ENCODE measurements at places on chromosomes 5 and 9.

DNA sequence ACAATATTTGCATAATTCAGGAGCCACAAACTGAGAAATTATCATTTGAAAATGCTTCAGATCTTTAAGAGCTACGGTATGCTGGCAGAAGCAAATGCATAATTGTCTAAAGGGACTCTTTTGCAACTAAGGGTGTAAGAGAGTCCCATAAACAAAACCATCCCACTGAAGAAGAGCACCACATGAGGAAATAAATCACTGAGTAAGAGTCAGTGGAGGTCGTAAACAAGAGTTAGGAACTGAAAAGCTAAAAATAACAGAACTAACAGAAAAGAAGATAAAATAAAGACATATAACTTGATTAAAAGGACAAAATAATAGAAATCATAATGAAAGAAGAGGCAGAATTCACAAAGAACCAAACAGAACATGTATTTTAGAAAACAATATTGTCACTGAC, 3.5 kb upstream of the SMC2 start:
- DNase-seq: no peak

DNA sequence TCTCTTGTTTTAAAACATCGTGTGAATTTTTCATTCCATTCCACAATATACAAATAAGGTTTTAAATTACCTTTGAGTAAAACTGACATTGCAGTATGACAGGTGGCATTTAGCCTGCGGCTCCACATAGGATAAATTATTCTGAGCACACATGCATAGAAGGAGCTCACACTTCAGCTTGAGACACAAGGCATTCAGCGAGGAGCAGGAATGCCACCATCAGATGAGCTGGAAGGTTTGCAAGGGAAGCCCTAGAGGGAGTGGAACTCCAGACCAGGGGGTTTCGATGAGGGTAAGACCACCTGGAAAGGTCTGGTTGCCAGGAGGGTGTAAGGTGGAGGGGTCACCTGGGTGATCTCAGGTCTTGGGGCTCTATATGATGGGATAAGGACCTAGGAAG, 259.0 kb upstream of the ADRA1B start:
- DNase-seq: no peak

- no peak for DNase-seq
Measured at GRCh38 chr5:168578538-168579487, at the start of gene PANK3. Gene PANK3 (minus strand): TSS chr5:168579368. CDS start chr5:168579283, 85 bp downstream.

DNA sequence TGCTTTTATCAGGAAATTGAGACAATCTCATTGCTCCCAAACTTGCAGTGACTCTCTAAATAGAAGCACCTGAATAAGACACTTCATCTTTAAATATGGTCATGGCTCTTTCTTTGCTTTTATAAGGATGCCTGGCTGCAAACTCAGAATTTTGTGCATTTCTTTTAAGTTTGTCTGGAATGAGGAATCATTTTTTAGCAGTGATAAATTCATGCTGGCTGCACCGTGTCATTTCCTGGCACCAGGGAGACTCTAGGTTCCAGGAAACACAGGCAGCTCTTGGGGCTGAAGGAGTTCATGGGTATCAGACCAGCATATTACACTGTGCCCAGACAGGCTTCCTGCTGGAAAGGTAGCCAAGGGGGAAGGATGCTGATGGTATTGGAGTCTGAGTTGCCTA, 109.9 kb downstream of the NUDT12 start:
- DNase-seq: no peak

- DNase-seq: no peak
Measured at GRCh38 chr5:63685454-63685853, 276.8 kb downstream of the HTR1A start.

DNA sequence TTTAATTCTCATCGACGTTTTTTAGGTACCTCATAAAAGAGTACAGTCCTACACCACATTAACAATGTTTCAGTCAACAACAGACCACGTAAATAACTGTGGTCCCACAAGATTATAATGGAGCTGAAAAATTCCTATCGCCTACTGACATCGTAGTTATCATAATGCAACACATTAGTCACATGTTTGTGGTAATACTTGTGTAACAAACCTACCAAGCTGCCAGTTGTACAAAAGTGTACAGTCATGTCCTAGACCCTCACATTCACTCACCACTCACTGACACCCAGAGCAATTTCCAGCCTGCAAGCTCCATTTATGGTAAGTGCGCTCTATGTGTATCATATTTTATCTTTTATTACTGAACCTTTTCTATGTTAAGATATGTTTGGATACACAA, 16.8 kb downstream of the GNAQ start:
- DNase-seq: no peak

- DNase-seq: no peak
Measured at GRCh38 chr5:59174248-59174844, 591.5 kb downstream of the RAB3C start.

- no peak for DNase-seq
Measured at GRCh38 chr5:69343083-69343482, 10.5 kb upstream of the CCDC125 start.

GRCh38 chr5:5432020-5432707, 9.7 kb downstream of the ICE1 start:
- DNase-seq: no peak

DNA sequence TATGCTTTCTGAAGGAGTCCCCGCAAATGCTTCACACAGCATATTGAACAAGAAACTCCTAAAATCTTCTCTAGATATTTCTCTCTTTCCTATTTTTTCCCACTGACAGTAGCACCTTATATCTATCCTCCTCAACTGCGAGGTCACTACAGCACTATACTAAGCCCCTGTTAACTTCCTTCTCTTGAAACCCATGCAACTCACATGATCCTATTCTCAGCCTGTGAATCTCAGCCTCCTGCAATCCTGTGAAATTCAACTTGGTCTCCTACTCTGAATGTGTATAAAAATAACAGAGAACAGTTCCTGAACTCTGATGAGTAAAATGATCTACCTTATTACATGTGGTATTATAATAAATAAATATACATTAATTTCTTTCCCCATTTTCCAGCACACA, 6.1 kb upstream of the PLGRKT start:
- DNase-seq: no peak

- DNase-seq: no peak
Measured at GRCh38 chr9:132383462-132383883, 23.2 kb downstream of the TTF1 start.

GRCh38 chr9:136311051-136312008, 7.4 kb upstream of the CCDC187 start:
- DNase-seq: no peak

GRCh38 chr5:169763376-169764017, 126.4 kb downstream of the DOCK2 start:
- no peak for DNase-seq

DNA sequence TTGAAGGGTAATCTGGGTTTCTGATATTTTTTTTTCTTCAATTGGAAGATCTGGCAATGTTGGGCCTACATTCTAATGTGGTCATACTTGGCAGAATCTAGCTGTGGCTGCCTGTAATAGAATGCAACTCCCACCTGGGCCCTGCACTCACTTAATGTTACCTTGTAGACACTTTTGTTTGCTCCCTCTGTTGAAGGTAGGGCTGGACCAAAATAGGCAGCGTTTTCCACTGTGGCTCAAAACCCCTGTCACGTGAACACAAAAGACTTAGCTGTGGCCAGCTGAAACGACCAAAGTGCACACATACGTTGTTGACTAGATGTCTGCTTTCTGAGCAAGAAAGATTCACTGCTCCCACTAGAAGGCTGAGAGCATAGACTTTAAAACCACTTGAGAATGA, 117.6 kb upstream of the HMHB1 start:
- no peak for DNase-seq

DNA sequence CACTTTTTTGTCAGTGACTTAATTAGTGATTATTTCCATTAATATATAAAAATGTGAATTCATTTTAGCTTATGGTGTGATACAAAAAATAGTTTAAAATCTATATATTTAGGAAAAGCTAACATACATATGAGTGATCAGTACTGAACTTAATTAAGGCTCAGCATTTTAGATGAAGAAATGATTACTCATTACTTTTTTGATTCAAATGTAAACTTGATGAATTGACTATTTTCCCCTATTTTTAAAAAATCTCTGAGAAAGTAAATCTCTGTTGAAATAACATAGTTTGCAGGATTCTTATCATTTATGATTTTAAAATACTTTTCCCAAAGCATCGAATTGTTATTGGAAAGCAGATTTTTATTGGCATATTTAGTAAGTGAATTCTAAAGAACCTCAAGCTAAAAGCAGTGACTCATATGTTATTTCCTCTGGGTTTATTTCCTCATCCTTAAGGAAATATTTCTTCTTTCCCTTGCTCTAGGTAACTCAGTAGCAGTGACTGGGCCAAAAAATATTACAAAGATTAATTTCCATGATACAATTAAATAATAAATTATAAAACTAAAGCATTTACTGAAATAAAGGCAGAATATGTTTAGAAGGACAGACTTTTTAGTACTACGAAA, 290.6 kb downstream of the FER start:
- DNase-seq: no peak

DNA sequence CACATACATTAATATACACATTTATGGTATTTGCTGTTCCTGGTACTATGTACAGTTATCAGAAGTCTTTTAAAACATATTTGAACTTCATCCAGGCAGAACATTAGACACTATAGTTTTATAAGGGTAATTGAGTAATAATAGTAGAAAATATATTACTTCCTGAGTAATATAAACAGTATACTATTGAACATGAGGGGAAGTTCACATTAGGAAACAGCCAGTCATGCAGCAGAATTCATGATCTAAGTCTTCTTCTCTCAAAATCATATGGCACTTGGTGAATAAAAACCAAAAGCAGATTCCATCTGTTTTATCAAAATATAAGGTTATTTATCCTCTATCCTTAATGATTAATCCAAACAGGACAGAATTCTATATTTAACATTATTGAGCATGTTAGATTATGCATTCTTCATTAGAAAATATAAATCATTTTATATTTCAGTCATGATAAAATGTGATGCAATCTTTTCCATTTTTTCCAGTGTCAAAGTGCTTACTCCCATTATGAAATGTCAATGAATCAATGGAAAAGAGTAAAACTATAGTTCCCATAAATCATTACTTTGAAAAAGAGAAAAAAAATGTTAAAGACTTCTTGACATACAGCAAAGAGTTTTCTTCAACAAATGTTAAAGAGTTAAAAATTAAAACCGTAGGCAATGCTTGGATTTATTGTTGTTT, 584.3 kb upstream of the TUSC1 start:
- no peak for DNase-seq

DNA sequence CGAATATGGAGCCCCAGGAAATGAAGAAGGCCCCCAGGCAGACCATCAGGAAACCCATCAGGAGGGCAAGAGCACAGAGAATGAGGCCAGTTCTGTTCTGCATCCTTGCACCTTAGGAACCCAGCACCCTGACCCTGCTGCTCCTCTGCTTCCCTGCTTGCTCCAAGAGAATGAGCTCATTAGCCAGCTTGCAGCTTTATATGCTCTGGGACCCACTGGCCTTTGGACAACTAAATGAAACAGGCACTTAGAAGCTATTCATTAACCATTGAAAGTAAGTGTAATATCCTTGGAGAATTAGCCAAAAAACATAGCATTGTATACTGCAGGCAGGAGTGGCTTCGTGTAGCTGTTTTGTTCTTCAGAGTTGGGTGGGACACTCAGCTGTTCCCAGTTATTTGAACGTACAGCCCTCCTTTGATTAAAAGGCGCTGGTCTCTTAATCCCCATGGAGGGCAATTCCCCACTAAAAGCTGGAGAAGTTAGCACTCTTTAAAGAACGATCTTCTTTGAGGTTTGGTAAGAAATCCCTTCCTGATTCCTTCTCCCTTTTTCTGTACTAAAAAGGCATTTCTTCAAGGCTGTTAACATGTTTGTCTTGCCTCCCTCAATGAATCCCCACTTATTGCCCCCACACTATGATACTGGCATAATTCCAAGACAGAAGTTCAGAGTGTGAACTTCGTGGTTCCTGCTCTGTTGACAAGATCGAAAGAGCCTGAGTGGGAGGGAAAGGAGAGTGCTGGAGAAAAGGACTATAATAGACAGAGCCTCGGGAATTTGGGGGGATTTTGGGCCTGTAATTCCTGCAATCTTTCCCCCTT, at the start of gene TMEM252:
TSS of gene TMEM252 (minus strand) at position 172 of the 824 bp plus-strand sequence. CDS start at position 103, 69 bp downstream.
- no peak for DNase-seq

DNA sequence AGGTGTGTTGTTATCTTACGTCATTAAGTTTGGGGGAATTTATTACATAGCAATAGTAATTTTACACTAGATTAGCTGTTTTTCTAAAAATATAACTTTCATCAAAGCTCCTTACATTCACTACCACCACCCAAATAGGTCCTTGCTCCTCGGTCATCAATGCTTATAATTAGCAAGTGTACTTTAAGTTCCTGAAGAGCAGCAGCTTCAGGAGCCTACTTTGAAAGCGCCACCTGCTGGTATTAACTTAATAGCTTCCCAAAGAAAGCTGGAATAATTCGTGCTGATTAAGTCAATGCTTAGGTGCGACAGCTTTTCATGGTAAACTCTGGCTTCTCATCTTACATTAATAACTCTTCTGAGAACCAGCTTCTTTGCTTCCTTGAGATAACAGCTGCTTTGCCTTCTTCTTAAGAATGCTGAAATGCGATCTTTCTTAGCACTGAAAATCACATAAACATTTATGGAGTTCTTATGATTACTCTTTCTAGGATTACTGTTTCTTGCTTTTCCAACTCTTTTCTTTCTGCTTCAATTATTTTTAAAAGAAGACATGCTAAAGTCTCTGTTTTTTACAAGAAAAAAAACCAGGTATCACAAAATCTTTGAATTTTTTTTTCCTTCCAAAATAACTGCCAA, 10.0 kb upstream of the C5 start:
- no peak for DNase-seq

- no peak for DNase-seq
Measured at GRCh38 chr5:174789596-174789995, 65.2 kb downstream of the MSX2 start.

DNA sequence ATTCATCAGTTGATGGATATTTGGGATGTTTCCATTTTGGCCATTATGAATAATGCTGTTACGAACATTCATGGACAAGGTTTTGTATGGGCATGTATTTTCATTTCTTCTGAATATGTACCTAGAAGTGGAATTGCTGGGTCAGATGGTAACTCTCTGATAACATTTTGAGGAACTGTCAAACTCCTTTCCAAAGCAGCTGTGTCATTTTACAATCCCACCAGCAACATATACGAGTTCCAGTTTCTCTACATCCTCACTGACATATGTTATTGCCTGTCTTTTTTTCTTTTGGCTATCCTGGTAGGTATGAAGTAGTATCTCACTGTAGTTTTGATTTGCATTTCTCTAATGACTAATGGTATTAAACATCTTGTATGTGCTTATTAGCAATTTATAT, 86.7 kb downstream of the PRKACG start:
- DNase-seq: no peak

GRCh38 chr5:179240561-179240960, 104.7 kb downstream of the ADAMTS2 start:
- DNase-seq: no peak

DNA sequence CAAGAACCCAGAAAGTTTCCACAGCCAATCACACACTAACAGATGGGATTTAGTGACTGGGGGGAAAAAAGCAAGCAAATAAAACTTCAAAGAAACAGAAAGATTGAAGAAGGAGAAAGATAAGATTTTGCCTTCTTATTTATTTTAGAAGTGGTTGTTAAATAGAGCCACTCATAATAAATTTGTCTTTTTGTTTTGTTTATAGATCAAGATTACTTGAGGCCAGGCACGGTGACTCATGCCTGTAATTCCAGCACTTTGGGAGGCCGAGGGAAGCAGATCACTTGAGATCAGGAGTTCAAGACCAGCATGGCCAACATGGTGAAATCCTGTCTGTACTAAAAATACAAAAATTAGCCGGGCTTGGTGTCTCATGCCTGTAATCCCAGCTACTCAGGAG, 94.9 kb upstream of the RANBP3L start:
- DNase-seq: no peak

All from stimulated activated CD4-positive, alpha-beta T cell treated with anti-CD3 and anti-CD28 coated beads, Interleukin-1b, Interleukin-23, amount 100 ng/mL, for 24 hours (primary cell).